Stimulated activated CD8-positive, alpha-beta memory T cell treated with anti-CD3 and anti-CD28 coated beads, Interleukin-4, amount 100 ng/mL, for 24 hours (primary cell): ENCODE measurements at places on chromosomes 3 and 15.

DNA sequence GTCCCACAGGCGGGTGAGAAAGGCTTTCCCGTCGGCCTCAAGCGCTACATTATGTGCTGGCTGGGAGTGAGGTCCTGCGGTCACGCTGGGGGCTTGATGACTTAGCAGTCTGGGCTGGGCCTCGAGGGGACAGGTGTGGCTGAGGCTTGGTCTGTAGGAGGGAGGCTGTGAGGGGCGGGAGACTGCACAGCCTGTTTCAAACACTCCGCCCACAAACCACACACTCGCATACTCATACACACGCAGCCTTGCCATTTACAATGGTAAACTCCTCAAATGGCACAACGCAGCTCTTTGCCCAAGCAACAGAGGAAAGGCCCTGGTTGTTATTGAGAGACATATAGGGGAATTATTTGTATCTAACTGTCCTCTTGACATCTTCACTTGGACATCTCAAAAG is 32.4 kb upstream of the RASGRF1 start:
- DNase-seq = no peak

GRCh38 chr3:134148534-134148933 is 102.1 kb downstream of the RYK start:
- no peak for DNase-seq

DNA sequence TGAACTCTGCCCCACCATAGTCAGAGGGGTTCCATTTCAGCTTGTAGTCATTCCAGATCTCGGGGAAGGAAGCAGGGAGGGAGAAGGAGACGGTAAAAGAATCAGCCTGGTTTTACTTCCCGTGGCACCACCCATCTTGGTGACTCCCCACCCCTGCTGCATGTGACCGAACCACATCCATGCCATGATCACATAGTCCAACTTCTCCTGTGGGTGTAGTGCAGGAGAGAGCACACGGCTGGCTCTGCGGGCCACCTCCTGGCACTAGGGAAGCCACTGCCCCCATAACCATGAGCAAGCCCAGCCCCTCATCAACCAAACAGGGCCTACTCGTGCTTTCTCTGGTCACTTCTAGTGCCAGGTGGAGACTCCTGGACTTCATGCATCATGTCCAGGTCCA is 3.7 kb downstream of the CHRNA3 start:
- no peak for DNase-seq

- no peak for DNase-seq
Observed at GRCh38 chr3:150319900-150320299, 88.2 kb upstream of the TSC22D2 start.

DNA sequence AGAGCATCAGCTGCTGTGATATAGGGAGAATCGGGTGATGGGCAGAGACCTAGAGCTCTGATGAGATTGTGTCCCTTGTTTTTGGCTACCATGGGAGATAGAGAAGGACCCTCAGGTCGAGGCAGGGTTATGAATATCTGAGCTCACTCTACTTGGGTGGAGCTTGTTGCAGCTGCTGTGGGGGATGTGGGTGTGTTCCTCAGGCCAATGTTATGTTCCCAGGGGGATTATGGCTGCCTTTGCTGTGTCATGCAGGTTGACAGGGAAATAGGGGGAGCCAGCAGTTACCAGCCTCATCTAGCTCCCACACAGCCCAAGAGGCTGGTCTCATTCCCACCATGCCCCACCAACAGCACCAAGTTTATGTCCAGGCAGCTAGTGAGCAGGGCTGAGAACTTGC is 131.5 kb downstream of the TRIM42 start:
- no peak for DNase-seq

DNA sequence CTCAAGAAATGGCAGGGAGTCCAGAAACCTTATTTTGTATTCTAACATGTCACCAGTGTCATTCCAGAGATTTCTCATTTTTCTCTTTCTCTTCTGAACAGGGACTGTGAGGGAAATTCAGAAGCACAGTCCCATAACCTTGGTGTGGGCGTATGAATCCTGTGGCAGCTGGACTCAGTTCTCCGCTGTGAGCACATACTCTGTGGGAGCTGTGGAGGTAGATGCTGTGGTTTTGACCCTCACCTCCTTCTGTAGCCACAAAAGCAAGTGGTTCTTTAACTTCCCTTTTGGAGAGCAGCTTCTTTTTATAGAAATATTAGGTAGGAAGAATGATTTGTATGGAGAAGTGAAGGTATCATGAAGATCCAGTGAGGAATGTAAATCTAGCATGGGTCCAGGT is 13.4 kb downstream of the TMEM207 start:
- DNase-seq = no peak

GRCh38 chr3:126025862-126026261 is 56.9 kb downstream of the ROPN1B start:
- no peak for DNase-seq

DNA sequence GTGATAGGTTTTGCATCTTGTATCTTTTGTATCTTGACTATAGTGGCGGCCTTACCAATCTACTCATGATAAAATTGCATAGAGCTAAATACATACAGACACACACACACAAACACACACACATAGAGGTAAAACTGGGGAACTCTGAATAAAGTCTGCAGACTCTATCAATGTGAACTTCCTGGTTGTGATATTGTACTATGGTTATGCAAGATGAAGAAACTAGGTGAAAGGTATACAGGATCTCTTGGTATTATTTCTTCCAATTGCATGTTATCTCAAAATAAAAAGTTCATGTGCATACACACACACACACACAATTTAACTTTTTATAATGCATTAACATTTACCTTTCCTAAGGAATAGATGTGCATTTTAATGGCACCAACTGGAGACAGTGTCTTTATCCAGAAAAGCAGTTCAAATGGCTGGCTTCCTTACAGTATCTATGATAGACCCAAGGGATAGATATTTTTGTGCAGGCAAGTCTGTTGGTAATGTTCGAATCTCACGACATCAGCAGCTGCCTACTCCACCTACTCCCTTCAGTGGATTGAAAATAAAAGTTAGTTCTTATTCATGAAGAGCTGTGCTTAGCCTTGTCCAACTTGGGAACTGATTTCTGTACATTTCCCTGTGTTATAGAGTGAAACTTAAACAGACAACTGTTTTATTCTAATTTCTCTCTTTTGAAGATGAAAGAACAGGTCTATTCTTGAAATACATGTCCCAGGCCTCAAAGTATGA is 46.9 kb upstream of the SPRED1 start:
- DNase-seq = no peak

GRCh38 chr3:68706096-68706495 is 226.3 kb downstream of the TAFA4 start:
- no peak for DNase-seq

GRCh38 chr15:99181545-99181971 is 67.8 kb downstream of the TTC23 start:
- DNase-seq = no peak

GRCh38 chr15:101198031-101198575 is 53.7 kb downstream of the CHSY1 start:
- no peak for DNase-seq

GRCh38 chr3:181134873-181135272 is 145.3 kb upstream of the DNAJC19 start:
- no peak for DNase-seq

GRCh38 chr3:9730657-9731205 is 804 bp upstream of the BRPF1 start:
- no peak for DNase-seq

DNA sequence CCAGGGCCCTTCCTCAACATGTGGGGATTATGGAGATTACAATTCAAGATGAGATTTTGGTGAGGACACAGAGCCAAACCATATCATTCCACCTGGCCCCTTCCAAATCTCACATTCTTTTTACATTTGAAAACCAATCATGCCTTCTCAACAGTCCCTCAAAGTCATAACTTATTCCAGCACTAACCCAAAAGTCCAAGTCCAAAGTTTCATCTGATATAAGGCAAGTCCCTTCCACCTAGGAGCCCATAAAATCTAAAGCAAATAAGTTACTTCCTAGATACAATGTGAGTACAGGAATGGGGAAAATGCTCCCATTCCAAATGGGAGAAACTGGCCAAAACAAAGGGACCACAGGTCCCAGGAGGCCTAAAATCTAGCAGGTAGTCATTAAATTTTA is 309.5 kb upstream of the SLITRK3 start:
- no peak for DNase-seq

GRCh38 chr3:38312356-38312755 is 30.3 kb downstream of the SLC22A14 start:
- DNase-seq = no peak

DNA sequence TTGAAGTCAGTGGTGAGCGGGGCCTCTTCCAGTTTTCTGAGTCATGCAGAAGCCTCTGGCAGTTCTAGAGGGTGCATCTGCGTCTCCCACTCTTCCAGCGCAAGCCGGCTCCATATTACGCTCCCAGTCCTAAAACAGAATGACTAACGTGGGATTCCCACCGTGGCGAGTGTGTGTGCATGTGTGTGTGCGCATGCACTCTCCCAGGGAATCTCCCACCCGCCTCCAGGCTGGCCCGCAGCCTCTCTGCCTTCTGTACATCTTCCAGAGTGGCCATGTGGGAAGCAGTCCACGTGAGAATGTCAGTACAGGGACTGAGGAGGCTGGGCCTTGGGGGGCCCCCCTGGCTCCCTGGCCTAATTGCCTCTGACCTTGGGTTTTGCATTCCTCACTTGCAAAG is 87.7 kb downstream of the LSM3 start:
- DNase-seq = no peak
